ENCODE measurements at places on chromosomes 2 and 18.
A peak's percentile ranks its signal among the peaks of the same experiment; 100 is the strongest.

DNA sequence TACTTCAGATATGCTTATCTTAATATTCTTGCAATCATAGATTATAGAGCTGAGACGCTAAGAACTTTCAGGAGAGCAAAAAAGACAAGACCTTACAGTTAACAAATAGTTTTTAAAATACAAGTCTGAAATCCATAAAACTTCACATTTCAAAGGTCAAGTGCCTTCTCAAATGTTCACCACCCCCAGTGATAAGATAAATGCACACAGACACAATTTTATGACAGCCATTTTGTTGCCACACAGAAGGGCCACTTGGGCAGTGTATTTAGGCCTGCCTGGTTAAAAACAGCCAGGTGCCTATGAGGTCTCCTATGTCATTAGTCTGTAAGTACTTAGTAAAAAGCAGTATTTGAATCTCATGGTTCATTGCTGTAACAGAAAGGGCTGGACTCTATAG lies 8.1 kb upstream of the PSTPIP2 start:
- DNase-seq, result no peak

DNA sequence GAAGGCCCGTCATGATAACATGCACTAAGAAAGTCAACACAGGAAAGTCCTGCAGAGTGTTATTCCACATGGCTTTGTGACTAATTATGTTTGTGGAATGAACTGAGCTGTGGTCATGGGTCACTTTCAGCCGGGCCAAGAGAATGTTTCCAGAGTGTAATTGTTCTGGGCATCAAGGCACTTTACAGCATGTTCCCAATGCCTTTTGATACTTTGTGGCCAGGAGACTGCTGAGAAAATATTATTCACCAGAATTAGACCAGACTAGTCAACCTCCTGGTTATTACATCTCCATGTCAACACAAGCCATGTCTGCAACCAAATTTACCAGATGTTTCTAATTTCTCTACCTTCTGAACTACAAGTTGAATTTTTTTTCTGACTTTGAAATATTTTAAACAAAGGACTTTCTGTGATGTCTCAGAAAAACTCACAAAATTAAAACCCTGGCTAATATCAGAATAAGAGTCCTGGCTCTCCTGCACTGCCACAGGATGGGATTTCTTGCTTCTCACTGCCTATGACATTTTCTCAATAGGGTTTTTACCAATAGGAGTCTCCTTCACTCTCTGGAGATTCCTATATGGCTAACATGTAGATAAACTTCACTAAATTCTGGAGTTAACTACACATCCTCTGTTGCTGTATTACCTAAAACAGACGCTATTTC lies 90.6 kb upstream of the WDR75 start:
- no peak for DNase-seq

DNA sequence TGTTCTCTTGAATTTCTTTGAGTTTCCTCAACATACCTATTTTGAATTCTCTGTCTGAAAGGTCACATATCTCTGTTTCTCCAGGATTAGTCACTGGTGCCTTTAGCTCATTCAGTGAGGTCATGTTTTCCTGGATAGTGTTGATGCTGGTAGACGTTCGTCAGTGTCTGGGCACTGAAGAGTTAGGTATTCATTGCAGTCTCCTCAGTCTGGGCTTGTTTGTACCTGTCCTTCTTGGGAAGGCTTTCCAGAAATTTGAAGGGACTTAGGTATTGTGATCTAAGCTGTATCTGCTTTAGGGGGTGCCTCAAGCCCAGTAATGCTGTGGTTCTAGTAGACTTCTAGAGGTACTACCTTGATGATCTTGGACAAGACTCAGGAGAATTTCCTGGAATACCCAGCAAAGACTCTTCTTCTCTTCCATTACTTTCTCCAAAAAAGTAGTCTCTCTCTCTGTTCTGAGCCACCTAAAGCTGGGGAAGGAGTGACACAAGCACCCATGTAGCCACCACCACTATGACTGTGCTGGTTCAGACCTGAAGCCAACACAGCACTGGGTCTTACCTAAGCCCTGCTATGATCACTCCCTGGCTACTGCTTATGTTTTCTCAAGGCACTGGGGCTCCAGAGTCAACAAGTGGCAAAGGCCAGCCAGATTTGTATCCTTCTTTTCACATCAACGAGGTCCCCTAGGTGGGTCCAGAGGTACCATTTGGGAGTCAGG lies 852.0 kb downstream of the BCL11A start:
- DNase-seq, result no peak

GRCh38 chr2:32768387-32769174 lies 140.7 kb downstream of the TTC27 start:
- DNase-seq, result no peak

DNA sequence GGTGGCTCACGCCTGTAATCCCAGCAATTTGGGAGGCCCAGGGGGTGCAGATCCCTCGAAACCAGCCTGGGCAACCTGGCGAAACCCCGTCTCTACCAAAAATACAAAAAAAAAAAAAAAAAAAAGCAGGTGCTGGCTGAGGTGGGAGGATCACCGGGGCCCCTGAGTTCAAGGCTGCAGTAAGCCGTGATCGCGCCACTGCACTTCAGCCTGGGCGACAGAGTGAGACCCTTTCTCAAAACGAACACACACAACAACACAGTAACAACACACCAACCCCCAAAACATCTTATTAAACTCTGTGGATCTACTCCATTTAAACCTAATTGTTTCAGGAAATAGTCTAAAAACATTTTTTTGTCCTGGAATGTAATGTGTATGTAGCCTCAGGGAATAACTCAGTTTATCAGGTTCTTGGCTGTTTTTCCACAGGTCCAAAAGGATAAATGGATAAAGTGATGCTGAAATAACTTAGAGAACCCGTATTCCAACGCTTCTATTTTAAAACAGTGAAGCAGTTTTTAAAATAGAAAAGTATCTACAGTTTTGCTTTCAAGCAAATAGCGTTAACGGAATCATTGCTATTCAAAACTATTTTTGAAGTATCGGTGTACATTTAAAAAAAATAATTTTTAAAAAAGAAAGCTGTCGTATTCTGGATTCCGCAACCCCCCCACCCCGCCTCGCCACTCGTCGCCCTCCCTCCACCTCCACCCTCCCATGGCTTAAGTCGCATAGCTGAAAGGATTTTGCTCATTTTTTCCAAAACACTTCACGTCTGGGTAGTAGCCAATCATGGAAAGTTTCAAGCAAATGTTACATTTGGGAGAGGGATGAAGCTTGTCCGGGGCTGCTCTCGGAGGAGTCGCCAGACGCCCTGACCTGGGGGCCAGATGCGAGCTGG lies 895 bp upstream of the GLS start:
- DNase-seq, result no peak

GRCh38 chr2:228838819-228839218 lies 432.3 kb downstream of the PID1 start:
- DNase-seq, result no peak

GRCh38 chr18:74420481-74420880 lies 36.6 kb downstream of the DIPK1C start:
- DNase-seq, result no peak

DNA sequence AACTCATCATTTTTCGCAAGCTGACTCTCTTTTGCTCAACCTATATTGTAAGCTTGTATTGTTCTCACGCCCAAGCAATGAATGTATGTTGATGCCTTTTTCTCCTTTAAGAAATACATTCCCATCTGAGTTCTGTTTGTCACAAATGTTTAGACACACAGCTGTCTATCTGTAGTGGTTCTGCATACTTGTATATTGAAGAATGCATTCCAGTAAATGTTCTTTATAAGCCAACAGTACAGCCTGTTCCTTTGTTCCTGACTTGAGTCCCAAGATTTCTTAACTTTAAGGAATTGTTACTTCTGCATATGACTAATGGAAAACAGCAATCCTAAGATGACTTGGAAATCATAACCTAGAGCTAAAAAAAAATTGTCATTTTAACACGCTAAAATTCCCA lies 849.1 kb upstream of the POU3F3 start:
- no peak for DNase-seq

DNA sequence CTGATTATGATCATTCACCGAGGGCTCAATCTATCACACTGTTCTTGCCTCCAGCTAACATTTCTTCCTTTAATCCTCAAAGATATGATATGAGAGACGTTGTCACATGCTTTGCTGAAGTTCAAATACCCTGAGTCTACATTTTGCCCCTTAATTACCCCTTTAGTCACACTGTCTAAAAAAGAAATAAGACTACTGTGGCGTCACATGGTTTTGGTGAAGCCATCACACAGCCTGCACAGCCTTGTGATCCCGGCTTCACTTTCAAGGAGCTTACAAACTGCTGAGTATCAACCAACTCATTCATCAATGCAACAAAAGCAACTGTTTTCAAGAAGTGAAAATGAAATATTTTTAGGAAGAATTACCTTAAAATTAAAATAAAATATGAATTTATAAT lies 31.9 kb upstream of the SOCS6 start:
- no peak for DNase-seq

DNA sequence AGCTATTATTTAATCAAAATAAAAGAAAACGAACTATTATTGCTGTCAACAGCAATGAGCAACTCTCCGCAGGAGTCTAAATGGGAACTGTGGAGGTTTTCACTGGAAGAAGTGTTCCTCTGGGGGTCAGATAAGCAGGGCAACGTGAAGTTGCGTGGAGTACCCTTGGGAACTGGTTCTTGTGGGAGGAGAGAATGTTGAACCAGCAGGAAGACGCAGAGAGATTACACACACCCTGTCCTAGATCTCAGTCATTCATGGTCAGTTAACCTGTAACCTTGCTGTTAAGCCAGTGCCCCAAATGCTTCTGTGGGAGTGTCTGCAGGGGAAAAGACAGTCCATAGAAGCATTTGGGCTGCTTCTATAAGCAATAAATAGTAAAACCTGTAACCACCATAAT lies 20.4 kb upstream of the CABLES1 start:
- DNase-seq, result no peak

DNA sequence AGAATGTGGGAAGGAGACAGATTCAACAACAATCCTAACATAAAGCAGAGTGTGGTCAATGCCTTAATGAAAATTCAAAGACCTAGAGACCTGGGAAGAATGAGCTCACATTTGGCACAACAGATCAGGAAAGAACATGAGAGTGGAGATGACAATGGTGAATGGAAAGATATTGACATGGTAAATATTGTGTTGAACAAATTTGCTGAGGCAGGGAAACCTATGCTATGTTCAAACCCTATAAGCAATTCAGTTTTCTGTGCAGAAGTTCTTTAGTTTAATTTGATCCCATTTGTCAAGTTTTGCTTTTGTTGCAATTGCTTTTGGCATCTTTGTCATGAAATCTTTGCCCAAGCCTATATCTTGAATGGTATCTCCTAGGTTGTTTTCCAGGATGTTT lies 199.4 kb upstream of the LRRTM4 start:
- DNase-seq, result no peak

- no peak for DNase-seq
Observed at GRCh38 chr2:2879071-2879470, 498.5 kb downstream of the EIPR1 start.

DNA sequence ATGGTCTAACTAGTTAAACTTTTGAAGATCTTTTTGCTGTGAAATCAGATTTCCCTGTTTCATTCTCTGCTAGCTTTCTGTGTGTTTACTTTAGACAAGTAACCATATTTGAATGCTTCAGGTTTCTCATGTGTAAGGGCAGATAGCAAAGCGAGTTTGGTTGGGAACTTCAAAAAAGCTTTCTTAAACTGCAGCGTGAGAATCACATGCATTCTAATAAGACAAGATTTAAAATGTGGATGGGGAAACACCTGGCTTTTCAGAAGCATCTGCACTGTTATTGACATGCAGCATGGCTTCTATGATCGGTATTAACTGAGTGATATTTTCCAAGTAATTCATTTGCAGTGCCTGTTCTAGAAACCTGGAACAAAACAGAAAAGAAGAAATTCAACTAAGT lies 119.3 kb downstream of the ABCA12 start:
- peak; percentile 55 for DNase-seq

GRCh38 chr2:190959911-190960788 lies 53.8 kb downstream of the STAT1 start:
- no peak for DNase-seq

- no peak for DNase-seq
Observed at GRCh38 chr18:28884304-28884703, 707.4 kb upstream of the CDH2 start.

- no peak for DNase-seq
Observed at GRCh38 chr2:120433816-120434290, 87.9 kb downstream of the INHBB start.

DNA sequence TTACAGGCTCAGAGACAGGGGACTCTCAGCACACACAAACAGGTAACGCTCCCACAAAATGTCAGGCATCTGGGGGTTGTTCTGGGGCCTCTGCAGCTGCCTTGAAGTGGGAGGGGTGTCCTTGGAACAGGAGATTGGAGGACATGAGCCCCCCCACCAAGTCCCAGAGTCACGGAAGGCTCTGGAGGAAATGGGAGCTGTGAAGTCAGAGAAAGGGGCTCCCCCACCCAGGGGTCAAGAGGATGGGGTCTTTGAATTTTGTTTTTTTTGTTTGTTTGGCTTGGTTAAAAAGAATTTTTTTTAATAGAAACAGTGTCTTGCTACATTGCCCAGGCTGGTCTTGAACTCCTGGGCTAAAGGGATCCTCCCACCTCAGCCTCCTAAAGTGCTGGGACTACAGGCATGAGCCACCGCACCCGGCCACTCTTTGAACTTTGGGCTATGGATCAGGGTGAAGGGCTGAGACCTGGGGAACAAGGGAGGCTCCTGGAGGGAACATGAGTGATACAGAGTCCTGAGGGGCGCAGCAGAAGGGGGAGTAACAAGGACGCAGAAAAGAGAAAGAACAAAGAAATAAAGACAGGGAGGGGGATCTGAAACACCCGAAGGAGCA lies 46.8 kb downstream of the TNS1 start:
- no peak for DNase-seq

GRCh38 chr2:86542814-86543213 lies 20.4 kb downstream of the CHMP3 start:
- DNase-seq, result no peak

GRCh38 chr2:88067189-88067588 lies 436 bp upstream of the SMYD1 start:
- no peak for DNase-seq

- DNase-seq, result no peak
Observed at GRCh38 chr2:7927691-7928090, 754.2 kb upstream of the ID2 start.

- no peak for DNase-seq
Observed at GRCh38 chr2:106991866-106992265, 105.9 kb upstream of the ST6GAL2 start.

- no peak for DNase-seq
Observed at GRCh38 chr2:120396013-120396860, 50.3 kb downstream of the INHBB start.

Measured in NCI-H526 treated with DMSO at 0.1 percent for 48 hours (cell line).